ENCODE measurements at places on chromosomes 13 and 19. TPM values are rescaled to one million over a fixed set of nuclear protein-coding genes. Genes with fewer than 3 reads are reported as not detected.

Gene DMPK
- total RNA-seq = 35.4 TPM

Gene PGLYRP2
- not detected for total RNA-seq

Gene ZNF578
- 10.6 TPM for total RNA-seq

Gene F2RL3
- 0.10 TPM for total RNA-seq

Gene STOML3
- total RNA-seq = 4.4 TPM

GRCh38 chr13:105573136-105573535 lies 962.3 kb downstream of the EFNB2 start:
- H3K27ac ChIP-seq = no peak overlapping the region
- no peaks in the 10 kb centered on the region for H3K4me1 ChIP-seq
- H3K27me3 ChIP-seq = no peaks in the 10 kb centered on the region
- no peaks in the 10 kb centered on the region for H3K36me3 ChIP-seq
- DNase-seq = no peak
- no peak overlapping the region for H3K4me3 ChIP-seq

- no peak overlapping the region for H3K27ac ChIP-seq
- peaks cover 27% of the 10 kb centered on the region for H3K4me1 ChIP-seq
- peaks cover 10% of the 10 kb centered on the region for H3K27me3 ChIP-seq
Observed at GRCh38 chr19:44807162-44807561, 1.7 kb upstream of the BCAM start.

GRCh38 chr19:33245948-33246708 lies 20.5 kb upstream of the SLC7A10 start:
- no peak for DNase-seq
- H3K27ac ChIP-seq = no peak overlapping the region
- no peaks in the 10 kb centered on the region for H3K36me3 ChIP-seq
- H3K27me3 ChIP-seq = no peaks in the 10 kb centered on the region
- H3K4me3 ChIP-seq = no peak overlapping the region
- peaks cover 5% of the 10 kb centered on the region for H3K4me1 ChIP-seq

GRCh38 chr19:7188698-7189629 lies 105.2 kb downstream of the INSR start:
- DNase-seq = no peak
- no peaks in the 10 kb centered on the region for H3K27me3 ChIP-seq
- H3K27ac ChIP-seq = no peak overlapping the region
- H3K4me1 ChIP-seq = no peaks in the 10 kb centered on the region

DNA sequence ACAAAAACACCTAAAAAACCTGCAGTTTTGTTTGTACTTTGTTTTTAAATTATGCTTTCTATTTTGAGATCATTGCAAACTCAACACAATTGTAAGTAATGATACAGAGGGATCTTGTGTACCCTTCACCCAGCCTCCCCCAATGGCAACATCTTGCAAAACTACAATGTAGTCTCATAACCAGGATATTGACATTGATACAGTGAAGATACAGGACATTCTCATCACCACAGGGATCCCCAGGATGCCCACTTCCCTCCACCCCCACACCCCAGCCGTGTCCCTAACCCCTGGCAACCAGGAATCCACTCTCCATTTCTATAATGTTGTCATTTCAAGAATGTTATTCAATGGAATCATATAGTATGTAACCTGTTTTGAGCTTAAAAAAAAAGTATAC lies 10.3 kb upstream of the C5AR2 start:
- no peaks in the 10 kb centered on the region for H3K4me1 ChIP-seq
- H3K27me3 ChIP-seq = no peaks in the 10 kb centered on the region
- DNase-seq = no peak
- H3K4me3 ChIP-seq = no peak overlapping the region

- no peaks in the 10 kb centered on the region for H3K27me3 ChIP-seq
- H3K4me3 ChIP-seq = peak overlapping the region; percentile 63
- peaks cover 22% of the 10 kb centered on the region for H3K4me1 ChIP-seq
- no peak for DNase-seq
Observed at GRCh38 chr19:7522923-7523667, 671 bp downstream of the MCOLN1 start.

DNA sequence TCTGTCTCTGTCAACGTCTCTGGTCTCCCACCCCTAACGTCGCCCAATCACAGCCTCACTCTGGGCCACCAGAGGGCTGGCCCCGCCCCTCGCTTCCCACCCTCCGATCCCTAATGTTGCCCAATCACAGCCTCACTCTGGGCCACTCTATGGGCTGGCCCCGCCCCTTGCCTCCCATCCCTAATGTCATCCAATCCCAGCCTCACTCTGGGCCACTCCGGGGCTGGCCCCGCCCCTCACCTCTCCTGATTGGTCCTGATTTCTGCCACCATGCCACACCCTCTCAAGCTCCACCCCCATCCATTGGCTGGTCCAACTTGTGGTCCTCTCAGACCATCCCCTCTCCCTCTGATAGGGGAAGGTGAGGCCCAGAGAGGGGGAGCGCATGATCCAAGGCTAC lies 24.9 kb downstream of the CELF5 start:
- no peak for DNase-seq
- H3K27ac ChIP-seq = no peak overlapping the region
- H3K36me3 ChIP-seq = peaks cover 28% of the 10 kb centered on the region
- H3K27me3 ChIP-seq = no peaks in the 10 kb centered on the region
- no peaks in the 10 kb centered on the region for H3K4me1 ChIP-seq
- no peak overlapping the region for H3K4me3 ChIP-seq

GRCh38 chr19:54252845-54253244 lies 4.2 kb downstream of the LILRB5 start:
- H3K4me1 ChIP-seq = no peaks in the 10 kb centered on the region
- H3K36me3 ChIP-seq = no peaks in the 10 kb centered on the region
- no peak overlapping the region for H3K27ac ChIP-seq
- DNase-seq = no peak

- no peak for DNase-seq
- peak overlapping the region; percentile 15 for H3K27ac ChIP-seq
- peaks cover 77% of the 10 kb centered on the region for H3K27me3 ChIP-seq
- H3K36me3 ChIP-seq = peaks cover 17% of the 10 kb centered on the region
- H3K4me1 ChIP-seq = peaks cover 84% of the 10 kb centered on the region
- H3K4me3 ChIP-seq = no peak overlapping the region
Observed at GRCh38 chr19:40600570-40601133, 517 bp upstream of the LTBP4 start.

DNA sequence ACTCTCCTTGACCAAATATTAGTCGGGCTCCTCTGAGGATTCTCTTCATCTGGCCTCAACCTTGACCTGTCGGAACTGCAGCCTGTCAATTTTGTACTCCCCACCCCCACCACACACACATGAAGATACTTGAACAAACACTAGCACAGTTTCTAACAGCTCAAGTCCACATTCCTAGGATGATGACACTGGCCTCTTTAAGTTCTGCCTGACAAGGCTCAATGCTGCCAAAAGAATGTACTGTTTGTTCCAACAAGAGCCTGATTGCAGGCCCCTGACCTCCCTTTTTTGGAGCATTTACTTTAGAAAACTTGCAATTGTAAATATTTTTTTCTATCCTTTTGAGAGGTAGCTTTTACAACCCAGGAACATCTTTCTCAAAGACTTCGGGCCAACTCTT lies 169.2 kb upstream of the IRS2 start:
- no peaks in the 10 kb centered on the region for H3K36me3 ChIP-seq
- H3K27ac ChIP-seq = no peak overlapping the region
- no peaks in the 10 kb centered on the region for H3K27me3 ChIP-seq
- H3K4me3 ChIP-seq = no peak overlapping the region

DNA sequence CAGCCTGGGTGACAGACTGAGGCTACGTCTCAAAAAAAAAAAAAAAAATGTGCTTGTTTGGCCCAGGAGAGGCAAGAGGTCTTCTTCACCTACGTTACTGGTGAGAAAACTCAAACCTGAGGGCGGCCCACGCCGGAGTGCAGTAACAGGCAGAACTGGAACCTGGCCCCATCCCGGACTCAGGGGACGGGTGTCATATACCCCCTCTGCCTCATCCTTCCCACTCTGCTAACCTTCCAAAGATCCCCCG lies 414 bp upstream of the ADAT3 start:
- H3K36me3 ChIP-seq = peaks cover 31% of the 10 kb centered on the region
- DNase-seq = no peak
- H3K4me3 ChIP-seq = peak overlapping the region; percentile 31
- H3K27ac ChIP-seq = peak overlapping the region; percentile 60

- H3K27me3 ChIP-seq = no peaks in the 10 kb centered on the region
- H3K36me3 ChIP-seq = no peaks in the 10 kb centered on the region
- no peaks in the 10 kb centered on the region for H3K4me1 ChIP-seq
- no peak overlapping the region for H3K27ac ChIP-seq
- H3K4me3 ChIP-seq = no peak overlapping the region
Observed at GRCh38 chr19:48768994-48769713, 13.8 kb downstream of the FGF21 start.

DNA sequence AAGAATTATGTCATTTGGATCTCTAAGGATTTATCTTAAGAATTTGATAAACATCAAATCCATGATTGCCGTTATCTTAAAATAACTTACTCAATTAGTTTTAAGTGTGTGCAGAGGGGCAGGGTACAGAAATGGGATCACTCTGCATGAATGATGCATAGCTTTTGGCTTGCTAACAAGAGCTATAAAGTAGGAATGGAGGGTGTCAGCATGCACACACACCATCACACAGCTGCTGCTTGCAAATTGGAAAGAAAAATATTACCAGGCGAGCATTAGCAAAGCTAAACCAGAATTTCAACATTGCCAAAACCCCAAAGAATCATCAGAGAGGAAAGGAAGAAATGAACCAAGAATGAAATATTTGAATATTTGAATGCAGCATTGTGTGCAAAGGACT lies 580.6 kb downstream of the LMO7 start:
- peak; percentile 84 for DNase-seq
- H3K4me3 ChIP-seq = no peak overlapping the region
- no peaks in the 10 kb centered on the region for H3K4me1 ChIP-seq

DNA sequence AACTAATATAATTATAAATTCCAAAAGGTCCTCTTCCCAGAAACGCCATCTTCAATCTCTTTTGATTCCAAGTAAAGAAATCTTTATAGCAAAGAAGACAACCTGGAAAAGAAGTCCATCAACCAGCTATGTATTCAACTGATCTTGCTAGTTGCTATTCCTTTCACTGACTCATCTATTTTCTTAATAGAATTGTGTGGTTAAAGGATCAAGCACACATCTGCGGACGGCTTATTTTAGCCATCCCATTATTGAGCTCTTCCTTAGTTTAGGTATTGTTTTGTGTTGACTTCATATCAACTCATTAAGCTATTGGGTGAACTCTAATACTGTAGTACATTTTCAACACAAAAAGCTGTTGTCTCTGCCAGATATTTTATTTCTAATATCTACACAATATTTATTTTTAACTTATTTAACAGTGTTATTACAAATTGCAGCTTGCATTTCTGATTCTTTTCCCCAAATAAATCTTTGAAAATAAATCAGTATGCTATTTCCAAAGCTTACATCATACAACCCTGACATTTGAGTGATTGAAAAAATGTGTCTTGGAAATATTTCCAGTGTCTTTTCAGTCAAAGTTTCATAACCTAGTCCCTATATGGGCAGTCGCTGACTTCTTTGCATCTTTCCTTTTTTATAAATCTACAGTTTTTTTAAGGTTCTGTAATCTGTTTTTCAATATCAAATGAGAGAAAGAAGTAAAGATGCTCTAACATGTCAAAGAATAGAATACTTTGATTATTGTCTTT lies 158.8 kb upstream of the SPRY2 start:
- no peaks in the 10 kb centered on the region for H3K4me1 ChIP-seq
- no peaks in the 10 kb centered on the region for H3K27me3 ChIP-seq
- DNase-seq = no peak
- H3K27ac ChIP-seq = no peak overlapping the region
- H3K36me3 ChIP-seq = no peaks in the 10 kb centered on the region
- no peak overlapping the region for H3K4me3 ChIP-seq

DNA sequence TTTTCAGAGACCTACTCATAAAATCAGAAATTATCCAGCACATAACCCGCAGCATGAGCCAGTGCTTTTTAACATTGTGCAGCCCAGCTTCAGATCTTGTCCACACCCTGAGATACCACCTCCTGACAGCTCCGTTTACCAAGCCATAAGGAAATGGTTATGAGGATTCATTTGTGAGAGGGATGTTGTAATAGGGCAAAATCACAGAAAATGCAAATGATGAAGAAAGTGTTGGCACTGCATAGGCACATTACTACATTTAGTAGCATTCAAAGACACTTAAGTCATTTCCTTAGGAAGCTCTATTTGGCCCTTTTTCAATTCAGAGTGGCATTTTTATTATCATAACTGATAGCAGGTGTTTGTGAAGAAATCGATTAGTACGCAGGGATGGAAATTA lies 277.5 kb downstream of the DNAJC15 start:
- no peak overlapping the region for H3K27ac ChIP-seq
- no peak overlapping the region for H3K4me3 ChIP-seq
- no peaks in the 10 kb centered on the region for H3K27me3 ChIP-seq

- no peaks in the 10 kb centered on the region for H3K36me3 ChIP-seq
- H3K4me1 ChIP-seq = peaks cover 4% of the 10 kb centered on the region
- no peak for DNase-seq
- H3K4me3 ChIP-seq = no peak overlapping the region
Observed at GRCh38 chr13:30346789-30347167, 39.4 kb upstream of the KATNAL1 start.

DNA sequence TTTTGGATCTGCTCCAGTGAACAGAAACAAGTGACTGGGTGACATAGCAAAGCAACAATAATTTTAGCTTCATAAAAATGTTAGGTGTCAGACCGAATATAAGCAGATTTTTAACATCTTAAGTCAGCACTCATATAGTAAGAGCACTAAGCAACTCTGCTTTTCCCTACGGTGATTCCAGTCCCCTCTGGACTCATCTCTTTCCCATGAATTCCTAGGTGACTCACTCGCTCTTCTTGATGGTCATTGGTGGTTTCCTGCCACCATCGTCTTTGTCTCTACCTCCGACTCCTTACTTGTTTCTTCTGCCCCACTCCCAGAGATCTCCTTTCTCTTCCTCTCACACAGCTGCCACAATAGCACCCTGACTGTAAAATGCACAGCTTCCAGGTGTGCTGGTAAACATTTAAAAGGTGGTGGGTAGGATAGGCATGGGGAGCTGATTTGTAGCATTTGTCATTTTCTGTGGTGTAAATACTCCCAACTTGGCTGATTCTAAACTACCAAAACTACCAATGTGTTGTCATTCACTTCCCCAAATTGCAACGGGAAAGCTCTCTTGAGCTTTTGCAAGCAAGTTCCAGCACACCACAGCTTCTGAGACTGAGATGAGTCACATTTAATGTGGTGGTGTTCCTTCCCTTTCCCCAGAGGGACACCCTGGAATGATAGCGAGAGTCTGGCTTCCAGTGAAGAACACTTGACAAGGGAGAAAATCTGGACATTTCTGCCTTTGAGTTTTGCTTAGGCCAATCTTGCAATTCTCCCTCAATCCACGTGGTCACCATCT lies 42.8 kb upstream of the CLDN10 start:
- no peaks in the 10 kb centered on the region for H3K4me1 ChIP-seq
- H3K36me3 ChIP-seq = no peaks in the 10 kb centered on the region
- H3K27me3 ChIP-seq = no peaks in the 10 kb centered on the region
- no peak overlapping the region for H3K4me3 ChIP-seq

DNA sequence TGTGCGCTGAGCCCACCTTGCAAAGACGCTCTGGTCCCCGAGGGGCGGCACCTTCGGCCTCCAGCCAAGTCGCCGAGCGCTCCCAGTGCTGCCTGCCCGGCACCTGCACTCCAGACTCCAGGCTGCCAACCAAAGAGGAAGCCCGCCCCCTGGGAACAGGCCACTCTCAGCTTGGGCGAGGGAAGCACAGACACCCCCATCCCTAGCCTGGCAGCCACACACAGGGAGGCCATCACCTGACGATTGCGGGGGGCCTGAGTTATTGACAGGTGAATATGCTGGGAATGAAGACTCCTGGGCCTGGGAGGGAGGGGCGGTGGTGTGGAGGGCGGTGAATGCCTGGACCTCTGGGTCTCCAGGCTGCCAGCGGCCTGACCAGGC lies 10.3 kb upstream of the ZNF492 start:
- H3K27me3 ChIP-seq = peaks cover 9% of the 10 kb centered on the region
- no peak overlapping the region for H3K27ac ChIP-seq
- H3K4me3 ChIP-seq = no peak overlapping the region
- H3K4me1 ChIP-seq = peaks cover 7% of the 10 kb centered on the region
- no peaks in the 10 kb centered on the region for H3K36me3 ChIP-seq
- no peak for DNase-seq

Data from spinal cord (tissue), 10 donors.